ENCODE measurements at places on chromosomes 1 and 21. TPM values are rescaled to one million over a fixed set of nuclear protein-coding genes. Genes with fewer than 3 reads are reported as not detected.

Gene DYNLT5
- not detected for total RNA-seq

Gene CHI3L1
- 3.1 TPM for total RNA-seq

Gene ANKRD65
- total RNA-seq: 18.2 TPM

Gene WNT3A
- under 0.01 TPM for total RNA-seq

Gene HSPA6
- total RNA-seq: 1.0 TPM

Gene RCSD1
- under 0.01 TPM for total RNA-seq

Gene F13B
- total RNA-seq: not detected

Gene GBP7
- not detected for total RNA-seq

Gene SLC2A5
- total RNA-seq: 0.50 TPM

Gene AGO1
- 15.0 TPM for total RNA-seq

Gene AGT
- total RNA-seq: not detected

Gene DNAJC28
- 1.6 TPM for total RNA-seq

Gene TRIM67
- total RNA-seq: not detected

Gene OR2AK2
- not detected for total RNA-seq

Gene ATP6V1G3
- not detected for total RNA-seq

Gene TP73
- 0.36 TPM for total RNA-seq

Gene OR10Z1
- not detected for total RNA-seq

Gene RGS13
- not detected for total RNA-seq

Gene MMEL1
- total RNA-seq: not detected

Gene CR1
- not detected for total RNA-seq

Gene MXRA8
- total RNA-seq: 1.1 TPM

Gene PGLYRP3
- 4.7 TPM for total RNA-seq

Gene CACNA1S
- total RNA-seq: not detected

Gene HIPK1
- 44.9 TPM for total RNA-seq

Gene CFAP45
- total RNA-seq: 0.34 TPM

Gene AKR7A2
- total RNA-seq: 31.4 TPM

Gene PTGS2
- total RNA-seq: 99.1 TPM

Gene KIF17
- total RNA-seq: 1.7 TPM

Measured in nasal cavity respiratory epithelium epithelial cell of viscerocranial mucosa (primary cell).